ENCODE measurements at places on chromosomes 5 and 9. TPM values are rescaled to one million over a fixed set of nuclear protein-coding genes. Genes with fewer than 3 reads are reported as not detected.

MSANTD3 gene
- total RNA-seq: 41.3 TPM

PCDHGA7 gene
- total RNA-seq: 0.73 TPM

AHRR gene
- total RNA-seq: 1.4 TPM

GRCh38 chr9:112188884-112189283 is 13.8 kb upstream of the SUSD1 start:
- DNase-seq: no peak
- peaks cover 2% of the 10 kb centered on the region for H3K27me3 ChIP-seq
- no peak overlapping the region for H3K27ac ChIP-seq
- no peaks in the 10 kb centered on the region for H3K4me1 ChIP-seq
- no peaks in the 10 kb centered on the region for H3K36me3 ChIP-seq

- no peaks in the 10 kb centered on the region for H3K27me3 ChIP-seq
- DNase-seq: no peak
- no peaks in the 10 kb centered on the region for H3K4me1 ChIP-seq
- H3K27ac ChIP-seq: no peak overlapping the region
- H3K36me3 ChIP-seq: no peaks in the 10 kb centered on the region
These were observed 29.3 kb upstream of the HTR4 start for GRCh38 chr5:148683651-148684050.

GRCh38 chr5:93930098-93930497 is 188.7 kb upstream of the POU5F2 start:
- H3K4me3 ChIP-seq: no peak overlapping the region
- DNase-seq: no peak
- no peaks in the 10 kb centered on the region for H3K27me3 ChIP-seq
- no peaks in the 10 kb centered on the region for H3K36me3 ChIP-seq

DNA sequence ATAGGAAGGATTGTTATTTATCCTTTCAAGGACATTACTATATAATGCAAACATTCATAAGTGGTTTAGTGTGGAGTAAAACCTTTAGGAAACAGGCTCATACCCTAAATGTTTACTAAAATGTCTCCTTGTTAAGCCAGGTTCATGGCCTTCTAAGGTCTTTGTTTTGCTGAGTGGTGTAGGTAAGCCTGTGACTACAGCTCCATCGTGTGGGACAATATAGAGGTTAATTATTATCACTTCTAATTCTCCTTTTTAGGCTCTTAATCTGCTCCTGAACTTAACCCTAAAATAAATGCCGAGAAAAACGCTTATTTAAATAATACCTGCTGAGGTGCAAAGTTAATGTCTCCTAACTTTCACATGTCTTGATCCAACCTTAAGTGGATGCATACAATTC is 43.8 kb downstream of the SPINK5 start:
- no peak for DNase-seq
- no peak overlapping the region for H3K4me3 ChIP-seq
- no peaks in the 10 kb centered on the region for H3K36me3 ChIP-seq
- no peaks in the 10 kb centered on the region for H3K4me1 ChIP-seq
- no peak overlapping the region for H3K27ac ChIP-seq
- H3K27me3 ChIP-seq: no peaks in the 10 kb centered on the region

DNA sequence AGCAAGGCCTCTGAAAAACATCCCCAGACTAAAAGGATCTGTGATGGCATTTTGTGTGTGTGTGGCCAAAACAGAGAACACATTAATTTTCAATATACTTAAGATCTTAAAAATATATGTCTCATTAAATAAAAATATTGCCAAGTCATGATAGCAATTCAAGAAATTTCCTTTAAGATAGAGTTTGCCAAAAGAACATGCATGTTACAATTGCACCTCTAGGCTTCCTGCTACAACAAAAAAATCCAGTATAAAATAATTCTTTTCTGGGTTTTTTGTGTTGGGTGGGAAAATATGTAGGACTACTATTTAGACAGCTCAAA is 5.2 kb downstream of the ANXA1 start:
- H3K4me1 ChIP-seq: peaks cover 8% of the 10 kb centered on the region
- no peak for DNase-seq
- no peak overlapping the region for H3K27ac ChIP-seq
- no peaks in the 10 kb centered on the region for H3K27me3 ChIP-seq

GRCh38 chr5:88785746-88786565 is 97.0 kb downstream of the MEF2C start:
- DNase-seq: peak; percentile 5
- peaks cover 8% of the 10 kb centered on the region for H3K4me1 ChIP-seq
- no peaks in the 10 kb centered on the region for H3K27me3 ChIP-seq
- H3K36me3 ChIP-seq: no peaks in the 10 kb centered on the region
- H3K4me3 ChIP-seq: no peak overlapping the region
